Hindlimb muscle (tissue), 1 donor: ENCODE measurements at places on chromosomes 2 and 18. TPM values are rescaled to one million over a fixed set of nuclear protein-coding genes. Genes with fewer than 3 reads are reported as not detected.

GRCh38 chr2:172389685-172390339 is 37.6 kb upstream of the ITGA6 start:
- DNase-seq: no peak

GRCh38 chr18:28512357-28512756 is 335.4 kb upstream of the CDH2 start:
- no peak for DNase-seq

- DNase-seq: peak; percentile 83
Measured at GRCh38 chr18:10051877-10052631, 138.2 kb downstream of the VAPA start.

GRCh38 chr2:172693037-172693436 is 42.6 kb upstream of the RAPGEF4 start:
- peak; percentile 26 for DNase-seq

DNA sequence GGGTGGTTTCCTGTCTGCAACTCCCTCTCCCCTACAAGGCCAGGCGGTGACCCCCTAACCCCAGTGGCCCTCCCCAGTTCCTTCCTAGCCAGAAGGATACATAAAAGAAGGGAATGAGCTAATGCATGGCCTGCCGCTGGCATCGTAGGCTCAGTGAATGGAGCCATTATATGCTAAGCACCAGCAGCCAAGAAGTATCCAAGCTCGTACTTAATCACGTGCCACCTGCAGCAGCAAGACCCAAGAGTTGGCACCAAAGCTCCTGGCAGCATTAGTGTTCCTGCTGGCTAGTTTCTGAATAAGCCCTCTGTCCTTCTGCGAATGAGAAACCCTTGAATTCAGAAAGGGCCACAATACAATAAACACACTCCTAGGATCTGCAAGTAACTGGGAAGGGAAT is 4.3 kb downstream of the DBI start:
- DNase-seq: no peak

DNA sequence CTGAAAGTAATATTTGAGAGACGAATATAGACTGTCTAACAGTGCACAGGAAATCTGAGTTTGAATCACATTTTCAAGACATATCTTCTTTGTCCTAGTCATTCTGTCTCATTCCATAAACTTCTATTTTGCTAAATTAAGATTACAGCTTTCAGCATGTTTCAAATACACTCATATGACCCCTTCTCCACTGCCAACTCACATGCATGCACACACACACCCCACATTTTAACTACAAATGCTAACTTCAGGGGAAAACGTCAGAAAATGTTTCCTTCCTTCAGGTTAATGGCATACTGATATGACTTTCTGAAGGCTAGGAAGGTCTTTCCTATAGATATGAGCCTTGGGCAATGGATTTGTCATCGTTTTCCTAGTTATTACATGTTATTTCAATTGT is 373.7 kb downstream of the RBM43 start:
- DNase-seq: no peak

- DNase-seq: no peak
Measured at GRCh38 chr18:74248595-74248994, 43.2 kb downstream of the CYB5A start.

DNA sequence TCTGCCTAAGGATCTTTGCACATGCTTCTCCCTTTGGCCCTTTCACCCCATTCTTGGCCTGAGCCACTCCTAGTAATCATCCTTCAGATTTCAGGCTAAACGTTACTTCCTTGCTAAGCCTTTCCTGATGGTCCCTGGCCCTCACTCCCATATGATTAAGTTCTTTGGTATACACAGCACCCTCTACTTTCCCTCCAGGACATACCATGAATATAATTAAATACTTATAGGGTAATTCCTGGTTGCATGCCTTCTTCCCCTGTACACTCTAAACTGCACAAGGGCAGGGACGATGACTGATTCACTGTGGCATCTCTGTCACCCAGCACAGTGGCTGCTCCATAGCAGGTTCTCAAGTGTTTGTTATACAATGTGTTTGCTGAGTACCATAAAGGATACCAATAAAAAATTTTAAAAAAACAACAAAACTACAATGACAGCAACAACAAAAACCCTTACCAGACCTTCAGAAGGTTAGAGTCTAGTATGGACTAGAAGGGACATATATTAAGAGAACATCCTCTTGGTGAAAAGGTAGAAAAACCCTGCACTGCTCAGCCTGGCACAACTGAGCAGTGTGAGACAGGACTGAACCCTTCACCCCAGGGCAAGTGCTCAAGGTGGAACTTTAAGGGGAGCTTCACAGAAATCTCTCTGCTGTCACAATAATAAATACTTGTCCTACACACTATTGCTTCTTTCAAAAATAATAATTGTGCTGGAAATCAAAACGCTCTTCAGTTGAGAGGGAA is 76.2 kb downstream of the AAK1 start:
- DNase-seq: no peak

DNA sequence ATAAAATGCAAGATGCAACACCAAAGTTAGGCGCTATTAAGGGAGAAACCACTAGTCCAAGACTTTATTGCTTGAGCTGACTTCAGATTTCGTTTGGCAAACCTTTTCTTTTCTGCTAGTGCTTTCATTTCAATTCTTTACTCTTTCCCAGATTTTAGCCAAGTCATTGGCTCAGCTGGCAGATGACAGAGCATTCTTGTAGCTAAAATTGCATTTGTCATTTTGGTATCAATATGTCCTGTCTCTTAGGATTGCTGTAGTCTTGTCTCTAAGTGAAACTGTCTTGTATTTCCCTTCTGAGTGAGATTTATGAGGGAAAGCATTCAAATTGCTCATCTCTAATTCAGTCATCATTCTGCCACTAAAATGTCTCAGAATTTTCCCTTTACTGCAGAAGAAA is 335.1 kb downstream of the METTL4 start:
- no peak for DNase-seq

DNA sequence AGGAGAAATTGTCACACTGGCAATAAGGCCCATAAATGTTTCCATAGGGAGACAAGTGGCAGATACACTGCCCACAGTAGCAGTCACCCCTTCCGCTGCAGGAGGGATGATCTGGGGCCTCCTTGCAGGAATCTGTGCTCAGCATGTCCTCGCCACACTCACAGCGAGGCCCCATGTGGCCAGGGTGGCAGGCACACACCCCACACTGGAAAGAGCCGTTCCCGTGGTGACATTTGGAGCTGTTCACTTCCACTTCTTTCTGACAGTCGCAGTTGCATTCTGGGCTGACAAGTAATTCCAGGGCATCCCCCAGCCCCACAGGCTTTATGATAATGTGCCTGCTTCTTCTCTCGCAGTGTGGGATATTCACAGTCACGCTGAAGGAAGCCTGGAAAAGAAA is 62.6 kb downstream of the ITGB6 start:
- no peak for DNase-seq

DNA sequence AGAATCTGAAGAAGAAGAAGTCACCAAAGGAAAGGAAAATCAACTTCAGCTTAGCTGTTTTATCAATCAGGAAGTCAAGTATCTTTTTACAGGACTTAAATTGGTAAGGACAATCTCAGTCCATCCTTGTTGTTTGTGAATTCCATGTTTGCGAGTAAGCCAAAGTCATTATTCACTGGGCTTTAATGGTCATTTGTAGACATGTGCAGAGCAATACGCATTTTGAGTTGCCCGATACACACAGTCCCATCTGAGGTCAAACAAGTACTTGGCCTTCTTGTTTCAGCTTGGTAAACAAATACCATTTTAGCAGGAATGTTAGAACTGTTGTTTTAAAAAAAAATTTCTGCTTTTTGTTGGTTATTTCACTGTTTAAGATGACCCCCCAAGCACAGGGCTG is 40.9 kb downstream of the USP14 start:
- DNase-seq: no peak

GRCh38 chr2:134368009-134368817 is 114.3 kb downstream of the MGAT5 start:
- no peak for DNase-seq

GRCh38 chr18:34976123-34976522 is 65.1 kb upstream of the MAPRE2 start:
- DNase-seq: peak; percentile 34

- no peak for DNase-seq
Measured at GRCh38 chr2:42764901-42765300, 966 bp upstream of the OXER1 start.

DNA sequence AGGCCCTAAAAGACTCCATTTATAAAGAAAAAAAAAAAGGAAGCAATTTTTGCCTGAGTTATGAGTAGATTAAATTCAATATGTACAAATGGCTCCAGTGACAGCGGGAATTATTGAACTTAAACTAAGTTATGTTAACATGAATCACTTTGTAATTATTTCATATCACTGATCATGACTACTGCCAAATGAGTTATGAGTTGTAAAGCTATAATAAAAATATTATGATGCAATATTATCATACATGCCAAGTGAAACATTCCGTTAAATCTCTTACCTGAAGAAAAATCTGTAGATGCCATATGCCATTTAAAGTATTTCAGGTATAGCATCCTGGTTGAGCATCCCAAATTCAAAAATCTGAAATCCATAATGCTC is 217.5 kb downstream of the DLGAP1 start:
- no peak for DNase-seq

GRCh38 chr2:99784946-99785345 is 295.1 kb upstream of the REV1 start:
- DNase-seq: no peak

DNA sequence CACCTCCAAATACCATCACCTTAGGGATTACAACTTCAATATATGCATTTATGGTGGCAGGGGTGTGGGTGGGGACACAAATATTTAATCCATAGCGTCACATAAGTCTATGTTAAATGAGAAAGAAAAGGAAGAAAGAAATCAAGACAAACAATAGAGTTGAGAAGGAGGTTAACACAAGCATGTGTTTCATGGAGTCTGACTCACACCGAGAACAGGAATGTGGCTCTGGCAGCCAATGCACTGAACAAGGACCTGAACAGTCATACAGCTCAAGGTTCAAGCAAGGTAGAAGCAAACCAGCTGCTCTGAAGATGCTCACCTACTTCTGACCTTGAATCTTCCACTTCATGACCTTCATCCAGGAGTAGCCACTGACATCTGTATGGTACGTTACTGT is 36.2 kb upstream of the LPIN1 start:
- no peak for DNase-seq

- no peak for DNase-seq
Measured at GRCh38 chr2:225140723-225141122, 98.5 kb upstream of the DOCK10 start.

DNA sequence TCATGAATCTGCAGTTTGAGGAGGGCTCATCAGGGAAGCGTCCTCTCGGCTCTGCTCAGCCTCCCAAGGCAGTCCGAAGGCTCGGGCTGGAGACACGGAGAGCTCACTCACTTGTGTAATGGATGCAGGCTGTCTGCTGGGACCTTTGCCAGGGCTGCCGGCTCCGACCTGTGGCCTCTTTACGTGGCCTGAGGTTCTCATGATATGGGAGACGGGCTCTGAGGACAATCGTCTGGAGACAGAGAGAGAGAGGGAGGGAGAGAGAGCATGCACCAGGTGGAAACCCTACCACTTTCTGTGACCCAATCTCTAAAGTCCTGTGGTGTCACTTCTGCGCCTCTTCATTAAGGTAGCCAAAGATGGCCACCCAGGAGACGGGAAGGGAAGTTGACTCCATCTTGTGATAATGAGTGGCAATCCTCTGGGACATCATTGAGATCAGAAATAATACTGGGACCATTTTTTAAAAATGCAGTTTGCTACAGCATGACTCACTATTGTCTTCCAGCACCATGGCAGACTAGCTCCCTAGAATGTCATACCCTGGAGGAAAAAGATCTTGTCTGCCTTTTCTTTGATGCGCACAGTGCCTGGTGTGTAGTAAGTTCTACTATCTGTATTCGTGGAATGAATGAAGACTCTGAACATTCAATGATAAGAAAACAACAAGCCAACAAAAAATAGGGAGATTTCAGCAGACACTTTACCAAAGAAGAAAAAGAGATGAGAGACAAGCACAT is 60.2 kb downstream of the CD8B2 start:
- DNase-seq: no peak

DNA sequence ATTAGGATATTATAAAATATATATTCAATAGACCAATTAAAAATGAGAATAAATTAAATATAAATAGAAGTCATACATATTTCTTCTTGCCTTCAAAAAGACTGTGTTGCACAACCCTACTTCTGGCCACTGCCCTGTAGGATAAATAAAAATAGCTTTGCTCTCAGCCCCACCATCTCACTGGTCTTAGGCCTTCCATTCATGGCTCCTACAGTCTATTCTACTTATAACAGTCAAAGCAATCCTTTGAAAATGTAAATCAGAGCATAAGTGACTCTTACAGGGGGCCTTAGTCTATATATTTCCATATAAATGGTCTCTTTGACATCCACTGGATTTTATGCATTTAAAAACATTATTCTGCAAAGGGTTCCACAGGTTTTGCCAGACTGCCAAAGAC is 72.9 kb downstream of the KLF7 start:
- DNase-seq: no peak

Gene PSMA8
- not detected for polyA plus RNA-seq

Gene CTIF
- polyA plus RNA-seq: 47.1 TPM

Gene ANKRD29
- 5.1 TPM for polyA plus RNA-seq
